ENCODE measurements at places on chromosomes 7 and 10.

GRCh38 chr7:107972075-107972482 lies 30.9 kb downstream of the LAMB1 start:
- DNase-seq = no peak

GRCh38 chr10:25725917-25726716 lies 207.9 kb upstream of the MYO3A start:
- no peak for DNase-seq

DNA sequence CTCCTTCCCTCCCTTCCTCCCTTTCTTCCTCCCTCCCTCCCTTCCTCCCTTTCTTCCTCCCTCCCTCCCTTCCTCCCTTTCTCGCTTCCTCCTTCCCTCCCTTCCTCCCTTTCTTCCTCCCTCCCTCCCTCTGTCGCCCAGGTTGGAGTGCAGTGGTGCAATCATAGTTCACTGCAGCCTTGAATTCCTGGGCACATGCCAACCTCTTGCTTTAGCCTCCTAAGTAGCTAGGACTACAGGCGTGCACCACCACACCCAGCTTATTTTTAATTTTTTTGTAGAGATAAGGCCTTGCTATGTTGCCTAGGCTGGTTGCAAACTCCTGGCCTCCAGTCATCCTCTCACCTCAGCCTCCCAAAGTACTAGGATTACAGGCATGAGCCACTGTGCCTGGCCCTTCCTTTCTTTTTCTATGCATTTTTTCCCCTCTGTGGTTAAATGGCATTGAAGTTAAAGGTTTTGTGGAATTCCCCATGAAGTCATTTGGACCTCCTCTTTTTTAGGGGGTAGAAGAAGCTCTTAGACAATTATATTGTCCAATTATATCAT lies 9.6 kb downstream of the KLHDC10 start:
- no peak for DNase-seq

GRCh38 chr10:46014206-46014605 lies 16.2 kb downstream of the NCOA4 start:
- no peak for DNase-seq

GRCh38 chr10:113610631-113611601 lies 52.9 kb downstream of the NRAP start:
- no peak for DNase-seq

- no peak for DNase-seq
Observed at GRCh38 chr7:87111877-87112276, 40.4 kb upstream of the DMTF1 start.

- no peak for DNase-seq
Observed at GRCh38 chr10:11830836-11831519, 7.8 kb downstream of the PROSER2 start.

- DNase-seq = no peak
Observed at GRCh38 chr10:127570036-127570435, 20.9 kb downstream of the NPS start.

DNA sequence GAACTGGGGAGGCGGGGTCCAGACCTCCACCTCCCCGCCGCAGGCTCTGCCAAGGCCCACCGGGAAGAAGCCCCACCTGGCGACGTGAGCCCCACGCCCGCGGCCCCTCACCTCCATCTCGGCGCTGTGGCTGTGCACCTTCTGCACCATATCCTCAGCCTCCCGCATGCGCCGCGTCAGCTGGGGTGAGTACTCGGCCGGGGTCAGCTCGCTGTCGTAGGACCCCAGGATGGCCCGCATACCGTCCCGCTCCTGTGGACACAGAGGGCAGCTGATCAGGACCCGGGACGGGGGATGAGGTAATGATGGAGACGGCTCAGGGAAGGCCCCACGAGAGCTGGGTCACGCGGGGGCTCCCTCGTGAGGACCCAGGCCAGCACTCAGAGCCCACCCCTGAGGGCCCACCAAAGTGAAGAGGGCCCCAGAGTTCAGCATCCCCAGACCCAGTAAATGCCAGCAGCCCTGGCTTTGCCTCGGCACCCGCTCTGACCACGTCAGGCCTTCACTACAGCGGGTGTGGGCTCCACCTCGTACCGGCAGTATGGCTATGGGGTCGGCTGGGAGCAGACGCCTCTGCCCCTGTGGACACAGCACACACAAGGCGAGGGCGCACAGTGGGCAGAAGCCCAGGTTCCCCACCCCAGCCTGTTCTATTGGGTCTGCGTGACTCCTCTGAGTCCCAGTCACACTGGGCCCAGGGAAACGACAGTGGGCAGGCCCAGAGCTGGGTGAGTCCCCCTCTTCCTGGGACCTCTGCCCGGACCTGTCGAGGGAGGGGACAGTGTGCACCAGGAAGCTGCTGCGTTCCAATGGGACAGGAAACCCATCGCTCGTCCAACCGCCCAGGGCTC lies 218.1 kb downstream of the MAD1L1 start:
- no peak for DNase-seq

- DNase-seq = no peak
Observed at GRCh38 chr7:138982204-138982623, 1.0 kb upstream of the KIAA1549 start.

DNA sequence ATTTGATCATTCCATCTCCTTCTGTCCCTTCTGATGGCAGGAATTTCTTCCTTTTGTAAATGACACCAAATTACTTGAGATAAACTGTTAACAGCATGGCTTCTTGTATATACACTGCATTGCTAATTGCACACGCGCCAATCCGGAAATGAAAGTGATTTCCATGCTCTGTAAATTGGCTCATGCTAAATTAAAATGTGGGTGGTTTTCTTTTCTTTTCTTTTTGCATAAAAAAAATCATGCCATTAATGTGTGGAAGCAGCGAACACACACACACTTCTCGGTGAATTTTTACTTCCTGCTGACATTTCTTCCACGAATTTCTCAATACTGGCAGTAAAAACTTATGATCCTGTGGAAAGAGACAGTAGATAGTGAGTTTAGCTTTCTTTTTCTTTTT lies 123.1 kb upstream of the CCDC6 start:
- DNase-seq = no peak

- DNase-seq = no peak
Observed at GRCh38 chr7:148260599-148260998, 330.0 kb upstream of the C7orf33 start.

DNA sequence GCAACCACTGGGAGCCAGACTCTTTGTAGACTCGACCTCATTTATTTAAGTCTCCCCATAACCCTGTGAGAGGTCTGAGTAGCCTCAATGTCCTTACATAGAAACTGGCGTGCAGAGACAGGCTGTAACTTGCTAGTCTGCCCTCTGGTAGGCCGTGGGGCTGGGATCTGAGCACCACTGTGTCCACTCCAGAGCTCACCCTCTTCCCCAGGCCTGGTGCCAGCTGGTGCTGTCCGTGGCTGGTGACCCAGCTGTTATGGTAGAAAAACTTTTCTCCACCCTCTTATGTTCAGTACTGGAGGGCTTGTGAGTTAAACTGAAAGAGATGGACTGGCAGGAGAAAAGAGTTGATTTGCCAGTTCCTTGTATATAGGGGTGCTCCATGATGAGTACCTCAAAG lies 41.9 kb downstream of the ADAMTS14 start:
- no peak for DNase-seq
